Glutamatergic neuron (in vitro differentiated cells): ENCODE measurements at places on chromosomes 1 and 21. TPM values are rescaled to one million over a fixed set of nuclear protein-coding genes. Genes with fewer than 3 reads are reported as not detected.
A peak's percentile ranks its signal among the peaks of the same experiment; 100 is the strongest.

GRCh38 chr1:20712215-20712577 is 5.6 kb downstream of the KIF17 start:
- H3K4me3 ChIP-seq = no peak overlapping the region
- H3K27me3 ChIP-seq = peaks cover 20% of the 10 kb centered on the region
- H3K27ac ChIP-seq = peak overlapping the region; percentile 96
- no peak for DNase-seq
- peaks cover 18% of the 10 kb centered on the region for H3K4me1 ChIP-seq
- H3K36me3 ChIP-seq = no peaks in the 10 kb centered on the region

DNA sequence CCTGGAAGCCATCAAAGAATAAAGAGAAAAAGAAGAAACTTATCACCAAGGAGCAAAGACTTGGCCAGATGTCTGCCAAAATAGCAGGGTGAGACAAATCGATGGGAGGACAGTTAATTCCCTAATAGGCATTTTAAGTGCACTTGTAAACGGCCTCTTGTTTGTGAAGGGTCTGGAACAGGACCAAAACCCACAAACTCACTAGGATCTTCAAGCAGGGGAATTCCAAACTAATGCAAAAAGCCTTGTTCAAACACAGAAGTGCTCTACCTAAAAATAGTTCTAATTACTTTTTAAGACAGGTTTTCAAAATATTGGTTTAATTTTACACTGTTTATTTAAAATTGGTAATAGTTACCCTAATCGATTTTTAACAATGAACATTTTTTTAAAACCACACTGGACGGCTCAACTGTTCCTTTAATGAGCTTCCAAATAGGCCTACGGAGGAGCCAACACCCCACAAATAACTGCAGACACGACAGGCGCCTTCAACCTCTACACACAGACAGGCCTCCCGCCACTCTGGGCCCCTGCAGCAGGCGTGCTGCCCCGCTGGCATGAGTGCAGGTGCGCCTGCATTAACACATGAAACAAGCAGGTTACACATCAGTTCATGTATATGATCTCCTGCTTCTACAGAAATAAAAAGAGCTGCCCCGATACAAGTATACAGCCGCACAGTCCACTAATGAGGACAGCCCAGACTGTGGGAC is 15.8 kb downstream of the UBE2G2 start:
- H3K4me3 ChIP-seq = no peak overlapping the region
- H3K27me3 ChIP-seq = no peaks in the 10 kb centered on the region
- H3K4me1 ChIP-seq = peaks cover 3% of the 10 kb centered on the region
- peaks cover 14% of the 10 kb centered on the region for H3K36me3 ChIP-seq
- no peak for DNase-seq

GRCh38 chr1:181356505-181357340 is 126.6 kb upstream of the CACNA1E start:
- no peak overlapping the region for H3K27ac ChIP-seq
- peaks cover 2% of the 10 kb centered on the region for H3K27me3 ChIP-seq
- no peaks in the 10 kb centered on the region for H3K4me1 ChIP-seq
- H3K36me3 ChIP-seq = no peaks in the 10 kb centered on the region
- H3K4me3 ChIP-seq = no peak overlapping the region

DNA sequence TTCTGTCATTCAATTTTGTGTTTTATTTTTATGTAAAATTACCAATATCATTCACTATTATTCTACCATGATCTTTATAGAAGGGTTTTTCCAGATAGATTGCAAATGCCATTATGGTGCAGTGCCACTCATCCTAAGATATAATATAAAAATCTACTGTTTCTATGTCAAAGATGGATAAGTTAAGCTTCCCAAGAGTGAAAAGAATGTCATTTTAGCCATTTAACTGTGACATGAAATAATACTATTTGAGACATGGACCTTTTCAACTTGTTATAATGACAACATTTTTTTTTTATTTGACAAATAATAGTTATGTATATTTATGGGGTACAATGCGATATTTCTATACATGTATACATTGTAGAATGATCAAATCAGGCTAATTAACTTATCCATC is 224.3 kb downstream of the RPS6KC1 start:
- H3K27me3 ChIP-seq = no peaks in the 10 kb centered on the region
- no peaks in the 10 kb centered on the region for H3K4me1 ChIP-seq
- H3K27ac ChIP-seq = no peak overlapping the region
- DNase-seq = no peak
- H3K36me3 ChIP-seq = no peaks in the 10 kb centered on the region

- no peak for DNase-seq
- H3K4me3 ChIP-seq = no peak overlapping the region
- no peak overlapping the region for H3K27ac ChIP-seq
- H3K4me1 ChIP-seq = no peaks in the 10 kb centered on the region
- H3K36me3 ChIP-seq = no peaks in the 10 kb centered on the region
- H3K27me3 ChIP-seq = no peaks in the 10 kb centered on the region
Measured at GRCh38 chr1:84253036-84253435, 48.5 kb upstream of the SAMD13 start.

DNA sequence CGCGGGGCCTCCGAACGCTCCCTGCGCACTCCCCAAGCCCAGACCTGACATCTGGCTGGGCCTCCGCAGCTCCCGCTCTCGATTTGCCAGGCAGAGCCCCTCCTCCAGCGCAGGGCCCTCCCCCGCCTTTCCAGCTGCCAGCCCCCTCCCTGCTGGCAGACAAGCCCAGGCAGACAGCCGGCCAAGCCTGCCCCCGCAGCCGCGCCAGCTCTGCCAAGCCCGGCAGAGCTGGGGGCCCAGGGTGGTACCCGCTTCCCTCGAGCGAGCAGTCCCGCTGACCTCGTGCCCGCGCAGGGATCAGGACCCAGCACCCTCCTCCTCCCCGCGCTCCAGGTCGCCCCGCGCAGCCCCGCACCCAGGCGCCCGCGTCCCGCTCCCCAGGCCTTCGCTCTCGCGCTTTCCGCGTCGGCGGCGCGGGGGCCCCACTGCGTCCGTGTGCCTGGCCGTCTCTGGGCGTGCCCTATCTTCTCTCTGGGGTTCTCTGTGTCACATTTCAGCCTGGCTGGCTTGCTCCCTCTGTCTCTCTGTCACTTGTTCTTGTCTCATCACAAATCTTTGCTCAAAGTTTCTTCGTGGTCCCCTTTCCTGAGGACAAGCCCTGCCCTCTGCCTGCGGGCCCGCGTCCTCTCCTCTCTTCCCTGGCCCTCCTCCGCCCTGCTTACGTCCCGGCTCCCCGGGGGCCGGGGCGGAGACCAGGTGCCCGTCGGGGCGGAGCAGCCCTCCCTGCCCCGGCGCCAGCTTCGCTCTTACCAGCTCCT is 580 bp downstream of the INKA2 start:
- no peak overlapping the region for H3K27ac ChIP-seq
- peak; percentile 81 for DNase-seq
- peak overlapping the region; percentile 100 for H3K4me3 ChIP-seq
- H3K4me1 ChIP-seq = peaks cover 19% of the 10 kb centered on the region

- no peaks in the 10 kb centered on the region for H3K36me3 ChIP-seq
- H3K27me3 ChIP-seq = no peaks in the 10 kb centered on the region
- H3K4me1 ChIP-seq = no peaks in the 10 kb centered on the region
- no peak overlapping the region for H3K27ac ChIP-seq
- no peak overlapping the region for H3K4me3 ChIP-seq
Measured at GRCh38 chr1:21840981-21841380, 28.9 kb downstream of the LDLRAD2 start.

DNA sequence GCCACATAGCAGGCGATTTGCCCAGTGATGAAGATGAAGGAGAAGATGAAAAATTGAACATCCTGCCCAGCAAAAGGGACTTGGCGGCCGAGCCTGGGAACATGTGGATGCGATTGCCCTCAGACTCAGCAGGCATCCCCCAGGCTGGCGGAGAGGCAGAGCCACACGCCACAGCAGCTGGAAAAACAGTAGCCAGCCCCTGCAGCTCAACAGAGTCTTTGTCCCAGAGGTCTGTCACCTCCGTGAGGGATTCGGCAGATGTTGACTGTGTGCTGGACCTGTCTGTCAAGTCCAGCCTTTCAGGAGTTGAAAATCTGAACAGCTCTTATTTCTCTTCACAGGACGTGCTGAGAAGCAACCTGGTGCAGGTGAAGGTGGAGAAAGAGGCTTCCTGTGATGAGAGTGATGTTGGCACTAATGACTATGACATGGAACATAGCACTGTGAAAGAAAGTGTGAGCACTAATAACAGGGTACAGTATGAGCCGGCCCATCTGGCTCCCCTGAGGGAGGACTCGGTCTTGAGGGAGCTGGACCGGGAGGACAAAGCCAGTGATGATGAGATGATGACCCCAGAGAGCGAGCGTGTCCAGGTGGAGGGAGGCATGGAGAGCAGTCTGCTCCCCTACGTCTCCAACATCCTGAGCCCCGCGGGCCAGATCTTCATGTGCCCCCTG is 3.3 kb downstream of the ZBTB18 start:
- no peaks in the 10 kb centered on the region for H3K27me3 ChIP-seq
- peaks cover 10% of the 10 kb centered on the region for H3K36me3 ChIP-seq
- H3K27ac ChIP-seq = no peak overlapping the region
- H3K4me3 ChIP-seq = no peak overlapping the region

- H3K4me1 ChIP-seq = no peaks in the 10 kb centered on the region
- H3K4me3 ChIP-seq = no peak overlapping the region
- no peak overlapping the region for H3K27ac ChIP-seq
- H3K27me3 ChIP-seq = no peaks in the 10 kb centered on the region
- DNase-seq = no peak
- H3K36me3 ChIP-seq = no peaks in the 10 kb centered on the region
Measured at GRCh38 chr1:219433496-219434131, 179.3 kb downstream of the ZC3H11B start.

GRCh38 chr1:8962812-8963530 is 17.3 kb downstream of the CA6 start:
- peaks cover 2% of the 10 kb centered on the region for H3K4me1 ChIP-seq
- H3K27ac ChIP-seq = no peak overlapping the region

DNA sequence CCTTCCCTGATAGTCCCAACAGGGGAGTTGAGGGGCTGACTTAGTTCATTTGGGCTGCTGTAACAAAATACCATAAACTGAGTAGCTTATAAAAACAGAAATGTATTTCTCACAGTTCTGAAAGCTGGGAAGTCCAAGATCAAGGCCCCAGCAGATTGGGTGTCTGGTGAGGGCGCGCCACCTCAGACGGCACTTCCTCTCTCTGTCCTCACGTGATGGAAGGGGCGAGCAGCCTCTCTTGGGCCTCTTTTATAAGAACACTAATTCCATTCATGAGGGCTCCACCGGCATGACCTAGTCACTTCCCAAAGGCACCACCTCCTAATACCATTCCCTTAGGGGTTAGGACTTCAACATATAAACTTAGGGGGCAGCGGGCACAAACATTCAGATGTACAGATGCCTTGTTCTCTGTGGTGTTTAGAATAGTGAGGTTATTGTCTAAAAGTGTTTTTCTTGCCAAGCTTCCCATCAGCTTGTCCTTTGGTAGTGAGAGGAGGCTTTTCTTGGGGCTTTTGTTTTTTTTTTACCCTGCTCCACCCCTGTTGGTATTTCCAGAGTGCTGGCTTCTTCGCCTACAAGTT is 20.3 kb downstream of the NIPAL3 start:
- H3K4me3 ChIP-seq = no peak overlapping the region
- no peaks in the 10 kb centered on the region for H3K36me3 ChIP-seq
- DNase-seq = no peak

DNA sequence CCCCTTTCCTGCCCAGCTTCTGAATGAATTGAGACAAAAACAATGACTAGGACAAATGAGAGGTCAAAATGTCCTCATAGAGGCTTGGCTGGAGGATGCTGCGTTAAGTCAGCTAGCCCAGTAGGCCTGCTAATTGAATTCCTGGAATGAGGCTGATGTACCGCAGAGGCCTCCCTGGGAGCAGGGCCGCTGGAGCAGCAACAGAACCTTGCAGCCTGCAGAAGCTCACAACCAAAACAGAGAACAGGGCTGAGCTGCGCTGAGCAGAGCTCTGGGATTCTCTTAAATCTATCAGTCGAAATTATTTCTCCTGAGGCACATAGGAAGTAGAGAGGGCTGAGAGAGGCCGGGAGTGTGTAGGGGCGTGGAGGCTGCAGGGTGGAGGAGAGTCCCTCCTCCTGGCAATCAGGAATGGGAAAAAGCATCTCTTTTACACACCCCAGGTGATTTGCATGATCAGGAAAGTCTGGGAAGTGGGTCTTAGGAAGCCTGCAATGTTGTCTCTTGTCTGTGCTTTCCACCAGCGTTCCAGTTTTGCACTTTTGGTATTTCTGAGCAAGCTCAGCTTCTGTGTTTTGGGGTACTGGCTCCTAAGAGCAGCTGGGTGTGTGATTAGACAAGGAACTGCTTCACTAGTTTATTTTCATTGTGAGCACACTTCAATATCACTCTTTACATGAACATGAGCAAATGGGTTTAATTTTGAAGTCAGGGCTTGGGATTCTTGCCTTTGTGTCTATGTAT is 66.5 kb downstream of the RYR2 start:
- peaks cover 44% of the 10 kb centered on the region for H3K4me1 ChIP-seq
- H3K36me3 ChIP-seq = peaks cover 6% of the 10 kb centered on the region
- peak overlapping the region; percentile 20 for H3K4me3 ChIP-seq
- peak overlapping the region; percentile 65 for H3K27ac ChIP-seq

- peak overlapping the region; percentile 100 for H3K27ac ChIP-seq
- peaks cover 14% of the 10 kb centered on the region for H3K4me1 ChIP-seq
- H3K4me3 ChIP-seq = peak overlapping the region; percentile 100
- DNase-seq = no peak
- no peaks in the 10 kb centered on the region for H3K36me3 ChIP-seq
Measured at GRCh38 chr1:46341222-46342083, 846 bp downstream of the NSUN4 start.

- no peaks in the 10 kb centered on the region for H3K36me3 ChIP-seq
- H3K27me3 ChIP-seq = peaks cover 2% of the 10 kb centered on the region
- no peaks in the 10 kb centered on the region for H3K4me1 ChIP-seq
- no peak overlapping the region for H3K4me3 ChIP-seq
Measured at GRCh38 chr1:84387480-84388163, 10.7 kb upstream of the DNASE2B start.

GRCh38 chr1:155396874-155397476 is 76.3 kb downstream of the RUSC1 start:
- H3K36me3 ChIP-seq = peaks cover 7% of the 10 kb centered on the region
- no peak overlapping the region for H3K4me3 ChIP-seq
- no peaks in the 10 kb centered on the region for H3K4me1 ChIP-seq
- no peak overlapping the region for H3K27ac ChIP-seq
- no peak for DNase-seq

The CXADR gene
- total RNA-seq = 54.9 TPM

The DIRAS3 gene
- total RNA-seq = not detected

The ST6GALNAC3 gene
- 6.5 TPM for total RNA-seq

The ANKRD65 gene
- total RNA-seq = 38.4 TPM

The SEC16B gene
- total RNA-seq = 0.93 TPM
